NCI-H1417 treated with DMSO at 0.1 percent for 48 hours (cell line): ENCODE measurements at places on chromosomes 7 and 10.

GRCh38 chr10:61279400-61279799, 173.8 kb downstream of the TMEM26 start:
- no peak for DNase-seq

GRCh38 chr7:28165261-28165660, 15.3 kb downstream of the JAZF1 start:
- DNase-seq = no peak

DNA sequence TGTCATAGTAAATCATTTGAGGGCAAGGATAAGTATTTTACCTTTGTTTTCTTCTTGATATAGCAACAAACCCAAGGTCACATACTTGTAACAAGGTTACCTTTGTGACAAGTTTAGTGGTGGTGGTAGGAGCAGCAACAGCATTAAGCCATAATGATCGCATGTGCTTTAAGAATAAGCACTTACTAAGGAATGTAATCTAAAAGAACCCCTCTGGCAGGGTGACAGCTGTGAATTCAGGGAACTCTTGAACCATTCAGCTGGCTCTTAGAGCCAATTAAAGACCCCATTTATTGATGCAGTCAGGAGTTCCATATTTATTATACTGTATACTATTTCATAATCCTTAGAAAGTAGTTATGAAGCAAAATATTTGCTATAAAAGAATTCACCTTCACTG, 370.8 kb downstream of the EXOC4 start:
- DNase-seq = no peak

GRCh38 chr10:8401531-8401930, 347.0 kb downstream of the GATA3 start:
- DNase-seq = no peak
